Mucosa of gallbladder (tissue), 1 donor: ENCODE measurements at places on chromosomes 2 and 18. TPM values are rescaled to one million over a fixed set of nuclear protein-coding genes. Genes with fewer than 3 reads are reported as not detected.

- no peak for DNase-seq
Measured at GRCh38 chr2:8015848-8016600, 665.8 kb upstream of the ID2 start.

GRCh38 chr2:172397148-172397834 lies 30.1 kb upstream of the ITGA6 start:
- no peak for DNase-seq

DNA sequence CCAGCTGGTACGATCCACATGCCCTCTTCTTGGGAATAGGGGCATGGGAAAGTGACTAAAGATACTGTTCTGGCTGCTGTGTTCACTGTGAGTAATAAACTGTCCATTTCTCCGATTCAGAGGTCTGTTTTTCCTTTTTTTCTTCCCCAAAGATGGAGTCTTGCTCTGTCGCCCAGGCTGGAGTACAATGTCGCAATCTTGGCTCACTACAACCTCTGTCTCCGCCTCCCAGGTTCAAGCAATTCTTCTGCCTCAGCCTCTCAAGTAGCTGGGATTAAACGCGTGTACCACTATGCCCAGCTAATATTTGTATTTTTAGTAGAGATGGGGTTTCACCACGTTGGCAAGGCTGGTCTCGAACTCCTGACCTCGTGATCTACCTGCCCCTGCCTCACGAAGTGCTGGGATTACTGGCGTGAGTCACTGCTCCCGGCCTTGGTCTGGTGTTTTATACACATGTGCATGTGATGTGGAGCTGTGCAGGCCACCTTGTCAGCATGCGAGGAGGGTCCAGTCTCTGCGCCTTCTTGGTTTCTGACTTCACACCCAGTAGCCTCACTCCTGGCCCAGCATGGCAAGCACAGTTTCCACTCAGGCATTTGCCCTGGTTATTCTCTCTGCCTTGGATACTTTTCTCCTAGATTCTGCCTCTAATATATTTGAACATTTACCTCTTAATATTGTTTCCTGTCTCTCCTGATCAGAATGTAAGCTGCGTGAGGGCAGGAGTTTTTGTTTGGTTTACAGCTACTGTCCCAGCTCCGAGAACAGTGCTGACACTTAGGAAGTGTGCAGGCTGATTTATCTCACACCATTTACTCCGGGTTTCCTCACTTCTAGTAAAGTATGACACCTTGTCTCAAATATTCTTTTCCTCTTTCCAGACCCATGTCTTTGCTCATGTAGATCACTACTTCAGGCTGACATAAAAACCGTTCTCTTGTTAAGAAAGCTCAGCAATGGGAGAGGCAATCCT lies 19.7 kb downstream of the PTPN18 start:
- DNase-seq: no peak

- DNase-seq: no peak
Measured at GRCh38 chr2:196823750-196824522, 14.8 kb upstream of the C2orf66 start.

GRCh38 chr18:58390399-58390798 lies 238.5 kb downstream of the ALPK2 start:
- DNase-seq: no peak

The CFAP221 gene
- 5.4 TPM for total RNA-seq

The TMEM178A gene
- 2.7 TPM for total RNA-seq

The COA5 gene
- total RNA-seq: 37.2 TPM

GRCh38 chr2:8514796-8515758 lies 166.8 kb upstream of the ID2 start:
- DNase-seq: peak; percentile 57

- DNase-seq: no peak
Measured at GRCh38 chr2:172213116-172213860, 110.6 kb upstream of the DLX2 start.

The TP53I3 gene
- total RNA-seq: 35.2 TPM

The CTLA4 gene
- total RNA-seq: 1.6 TPM

- DNase-seq: no peak
Measured at GRCh38 chr2:133072837-133073694, 403.1 kb upstream of the LYPD1 start.

DNA sequence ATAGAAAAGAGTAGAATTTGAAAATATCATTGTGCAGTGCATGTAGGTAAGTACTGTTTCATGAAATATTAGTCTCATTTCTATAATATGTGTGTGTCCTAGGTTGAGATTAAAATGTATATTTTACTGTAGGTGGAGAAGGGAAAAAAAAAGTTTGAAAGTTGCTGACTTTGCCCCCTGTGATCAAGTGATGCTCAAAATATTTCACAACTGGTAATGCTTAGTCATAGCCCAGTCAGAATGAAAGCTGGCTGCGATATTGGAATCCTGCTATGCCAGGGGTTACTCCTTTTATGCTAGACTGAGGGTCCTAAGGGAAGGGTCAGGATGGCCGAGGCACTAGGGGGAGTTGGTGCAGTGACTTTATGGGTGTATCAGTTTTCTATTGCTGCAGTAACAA lies 19.5 kb upstream of the CFAP36 start:
- no peak for DNase-seq

DNA sequence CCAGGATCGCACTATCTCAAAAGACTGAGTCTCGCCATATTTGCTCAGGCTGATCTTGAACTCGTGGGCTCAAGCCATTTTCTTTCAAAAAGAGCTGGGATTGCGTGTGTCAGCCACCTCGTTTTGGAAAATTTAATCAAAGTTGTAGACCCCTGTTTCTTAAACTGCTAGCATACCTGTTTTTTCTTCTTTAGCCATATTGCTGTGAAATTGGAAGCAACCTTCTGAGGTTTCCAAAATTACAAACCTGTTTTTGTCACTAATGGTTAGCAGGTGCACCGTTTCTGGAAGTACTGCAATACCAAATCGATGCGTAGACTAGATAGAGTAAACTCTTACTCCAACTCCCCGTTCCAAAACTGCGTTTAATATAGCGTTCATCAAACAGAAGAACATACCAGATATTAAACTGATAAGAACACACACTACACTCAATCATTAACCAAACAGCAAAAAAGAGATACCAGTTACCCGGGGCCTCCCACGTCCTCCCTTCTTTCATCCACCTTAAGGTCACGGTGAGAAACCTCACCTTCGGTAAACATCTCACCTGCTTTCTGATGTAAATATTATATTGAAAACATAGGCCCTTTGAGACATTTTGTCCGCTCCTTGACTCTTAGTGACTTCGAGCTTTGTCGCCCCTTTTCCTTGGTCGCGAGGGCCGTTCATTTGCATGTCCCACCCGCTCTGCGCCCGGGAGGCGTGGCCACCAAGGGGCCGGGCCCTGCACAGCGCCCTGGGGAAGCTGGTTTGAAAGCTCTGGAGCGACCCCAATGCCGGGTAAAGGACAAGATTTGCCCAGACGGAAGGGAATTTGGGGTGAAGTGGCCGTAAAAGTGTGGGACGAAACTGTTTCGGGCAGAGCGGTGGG lies at the start of gene RNU2-63P:
Gene RNU2-63P, minus strand, starts transcription at position 462 of the 874 bp plus-strand sequence.
- DNase-seq: peak; percentile 62

- no peak for DNase-seq
Measured at GRCh38 chr2:128282976-128283810, 35.5 kb downstream of the HS6ST1 start.

DNA sequence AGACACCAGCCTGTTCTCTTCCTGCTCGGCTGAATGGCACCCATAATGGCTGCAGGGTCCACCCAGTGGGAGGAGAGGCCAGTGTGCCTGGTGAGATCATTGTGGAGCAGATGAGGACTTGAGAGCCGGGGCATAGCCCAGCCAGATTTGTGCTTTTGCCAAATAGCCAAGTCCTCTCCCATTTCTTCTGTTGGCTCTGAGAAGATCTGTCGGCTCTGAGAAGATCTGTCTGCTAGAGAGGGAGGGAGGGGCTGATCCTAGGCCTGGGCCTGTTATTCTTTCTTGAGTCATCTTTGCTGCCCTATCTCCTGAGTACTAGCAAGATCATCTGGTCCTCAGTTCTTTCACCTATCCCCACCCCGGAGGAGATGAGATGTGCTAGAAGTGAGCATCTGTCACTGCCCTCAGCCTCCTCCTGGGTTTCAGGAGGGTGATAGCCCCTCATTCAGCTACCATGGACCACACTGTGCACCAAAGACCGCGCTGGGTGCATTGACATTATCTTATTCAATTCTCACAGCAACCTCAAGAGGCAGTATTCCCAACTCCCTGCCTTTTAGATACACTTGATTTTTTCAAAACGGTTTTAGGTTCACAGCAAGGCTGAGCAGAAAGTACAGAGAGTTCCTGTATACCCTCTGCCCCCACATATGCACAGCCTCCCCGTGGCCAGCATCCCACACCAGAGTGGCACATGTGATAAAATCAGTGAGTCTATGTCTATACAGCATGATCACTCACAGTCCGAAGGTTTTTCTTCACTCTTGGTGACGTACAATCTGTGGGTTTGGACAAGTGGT lies 98.6 kb downstream of the CAPN13 start:
- no peak for DNase-seq

DNA sequence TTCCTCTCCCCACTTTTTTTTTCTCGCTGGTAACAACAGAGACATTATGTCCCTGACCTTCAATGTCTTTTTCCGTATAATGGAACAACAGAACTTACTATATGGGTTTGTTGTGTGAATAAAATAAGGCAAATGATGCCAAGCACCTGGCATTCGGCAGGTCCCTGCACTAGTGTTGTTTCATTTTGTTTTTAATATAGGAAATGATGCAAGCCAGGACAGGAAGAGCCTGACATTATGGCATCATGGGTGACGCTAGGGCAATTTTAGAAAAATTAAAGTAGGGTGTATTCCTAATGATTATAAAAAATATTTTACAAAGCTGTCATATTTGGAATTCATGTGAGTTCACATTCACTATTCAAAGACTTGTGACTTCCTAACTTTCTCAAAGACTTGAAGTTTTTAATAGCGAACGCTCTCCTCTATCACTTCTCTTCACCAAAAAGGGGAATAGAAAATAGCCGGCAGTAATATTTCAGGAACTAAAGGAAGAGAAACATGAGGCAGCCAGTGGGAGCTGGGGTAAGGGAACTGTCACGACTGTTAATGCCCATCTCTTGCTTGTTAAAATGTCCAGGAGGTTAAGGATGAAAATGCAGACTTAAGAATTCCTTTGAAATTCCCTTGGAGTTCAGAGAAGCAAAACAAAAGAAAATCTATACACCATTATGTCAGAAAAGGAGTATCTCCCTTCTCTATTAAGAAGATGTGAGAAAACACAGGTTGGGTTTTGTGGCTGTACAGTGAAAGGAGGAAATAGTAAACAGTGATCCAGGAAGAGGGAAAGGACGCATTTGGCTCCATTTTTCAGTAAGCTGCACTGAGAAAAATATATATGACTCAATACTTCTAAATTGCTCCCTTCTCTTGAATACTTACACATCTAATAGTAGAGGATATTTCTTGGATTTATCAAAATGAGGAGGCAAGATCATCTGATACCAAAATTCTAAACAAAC lies 60.2 kb downstream of the DPP4 start:
- DNase-seq: no peak

DNA sequence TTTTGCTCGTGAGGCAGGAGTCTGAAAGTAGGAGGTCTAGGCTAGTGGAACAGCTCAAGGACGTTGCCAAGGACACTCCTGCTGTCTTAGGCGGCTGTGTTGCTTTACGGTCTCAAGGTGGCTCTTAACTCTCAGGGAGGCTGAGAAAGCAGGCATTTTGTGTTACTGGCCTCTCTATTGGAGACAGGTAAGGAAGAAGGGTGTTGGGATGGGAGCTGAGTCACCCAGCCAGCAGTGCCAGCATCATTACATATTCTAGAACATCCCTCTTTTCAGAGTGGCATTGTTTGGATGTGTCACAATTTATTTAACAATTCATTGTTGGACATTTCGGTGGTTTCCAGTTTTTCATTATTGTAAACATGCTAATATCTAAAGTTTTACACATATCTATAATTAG lies 30.8 kb upstream of the TMEM214 start:
- DNase-seq: no peak

DNA sequence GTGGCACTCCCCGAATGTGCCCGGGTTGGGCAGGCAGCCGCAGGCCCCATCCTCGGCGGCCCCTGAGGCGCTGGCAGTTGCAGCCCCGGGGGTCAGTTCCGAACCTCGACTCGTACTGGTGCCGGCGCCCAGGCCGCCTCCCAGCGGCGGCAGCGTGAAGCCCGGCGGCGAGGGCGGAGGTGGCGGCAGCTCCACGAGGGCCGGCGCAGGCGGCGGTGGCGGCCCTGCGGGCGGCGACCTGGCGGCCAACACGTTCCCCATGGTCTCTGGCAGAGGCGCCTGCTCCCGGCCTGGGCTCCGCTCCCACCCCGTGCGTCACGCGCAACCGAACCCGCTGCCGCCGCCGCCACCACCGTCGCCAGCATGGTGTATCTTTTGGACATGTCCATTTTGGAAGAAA lies 196.3 kb downstream of the CCDC74A start:
- no peak for DNase-seq

The ATG4B gene
- 130 TPM for total RNA-seq

DNA sequence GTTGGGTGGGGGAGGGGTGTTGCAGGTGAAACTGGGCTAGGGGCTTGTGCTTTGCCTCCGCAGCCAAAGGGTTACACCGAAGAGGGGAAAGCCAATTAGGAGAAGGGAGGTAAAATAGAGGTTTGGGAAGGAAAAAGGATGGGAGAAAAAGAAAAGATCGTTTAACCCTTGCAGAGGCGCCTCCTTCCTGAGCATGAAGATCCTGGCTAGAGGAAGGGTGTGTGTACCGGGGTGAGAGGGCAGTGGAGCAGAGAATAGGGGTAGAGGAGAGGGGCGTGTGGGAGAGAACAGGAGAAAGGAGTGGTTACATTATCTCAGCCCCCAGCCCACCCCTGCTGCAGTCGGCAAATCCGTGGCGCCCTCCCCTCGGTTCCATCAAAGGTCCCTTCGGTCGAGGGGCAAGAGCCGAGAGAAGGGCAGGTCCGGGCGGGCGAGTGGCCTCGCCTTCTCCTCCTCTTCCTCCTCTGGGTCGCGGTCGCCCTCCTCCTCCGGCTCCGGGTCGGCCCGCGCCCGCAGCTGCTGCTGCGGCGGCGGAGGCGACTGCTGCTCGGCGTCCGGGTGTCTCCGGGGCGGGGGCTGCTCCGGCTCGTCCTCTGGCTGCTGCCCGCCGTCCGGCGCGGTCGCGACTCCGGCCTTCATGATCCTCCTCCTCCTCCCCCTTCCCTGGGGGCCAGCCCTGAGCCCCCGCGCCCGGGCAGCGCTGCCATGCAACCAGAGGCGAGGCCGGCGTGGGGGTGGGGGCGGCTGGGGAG lies 1.1 kb downstream of the MARCHF4 start:
- DNase-seq: no peak

The GPR45 gene
- not detected for total RNA-seq

The PFN4 gene
- 0.35 TPM for total RNA-seq

DNA sequence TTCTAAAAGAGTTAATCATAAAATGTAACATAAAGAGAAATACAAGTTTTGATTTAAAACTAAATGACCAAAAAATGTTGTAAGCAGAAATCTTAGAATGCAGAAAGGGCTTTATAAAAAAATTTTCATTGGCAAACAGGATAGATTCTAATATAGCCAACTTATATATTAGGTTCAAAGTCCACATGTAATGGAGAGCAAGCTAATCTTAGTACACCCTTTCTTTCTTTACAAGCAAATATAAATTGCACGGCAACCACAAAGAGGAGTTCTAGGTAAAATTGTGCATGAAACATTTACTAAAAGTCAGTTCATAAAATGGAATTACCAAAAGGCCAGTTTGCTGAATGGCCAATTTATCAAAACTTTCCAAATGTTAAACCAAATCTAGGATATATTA lies 130.6 kb downstream of the NOL4 start:
- DNase-seq: no peak

GRCh38 chr2:100174026-100174431 lies 31.6 kb upstream of the AFF3 start:
- no peak for DNase-seq

- no peak for DNase-seq
Measured at GRCh38 chr2:238942080-238942725, 94.3 kb downstream of the TWIST2 start.

- no peak for DNase-seq
Measured at GRCh38 chr2:84800194-84800805, 80.6 kb downstream of the TRABD2A start.

The UGT1A3 gene
- total RNA-seq: 0.86 TPM
